CD4-positive, alpha-beta T cell treated with Interleukin-10 for 1 hour (primary cell): ENCODE measurements at places on chromosomes 3 and 15.
A peak's percentile ranks its signal among the peaks of the same experiment; 100 is the strongest.

GRCh38 chr3:89311581-89311980, 204.2 kb downstream of the EPHA3 start:
- no peak for DNase-seq

DNA sequence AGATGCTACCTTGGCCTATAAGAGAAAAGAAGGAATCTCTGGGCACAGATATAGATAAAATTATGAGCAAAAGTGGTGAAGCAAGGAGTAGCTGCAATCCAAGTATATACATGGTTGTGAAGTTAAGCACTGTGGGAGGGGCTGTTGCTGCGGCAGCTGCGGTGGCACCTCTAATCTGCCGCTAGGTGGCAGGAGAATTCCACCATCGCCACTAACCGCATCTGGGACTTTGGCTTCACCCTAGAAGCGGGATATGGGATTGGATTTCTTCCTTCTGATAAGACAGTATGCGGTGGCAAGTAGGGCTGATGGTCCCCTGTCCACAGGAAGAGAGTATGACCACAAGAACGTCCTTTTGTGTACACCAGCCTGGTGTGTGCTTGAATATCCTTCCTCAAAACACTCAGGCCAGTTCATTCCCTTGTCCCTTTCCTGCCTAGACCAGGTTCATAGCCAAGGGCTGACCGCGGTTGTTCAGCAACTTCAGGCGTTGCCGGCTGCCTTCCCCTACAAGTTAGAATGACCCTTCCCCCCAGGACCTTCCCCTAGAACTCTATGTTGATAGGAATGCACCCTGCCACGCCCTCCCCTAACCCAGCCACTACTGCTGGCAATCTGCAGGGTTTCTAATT, 5.1 kb downstream of the MAGEL2 start:
- peak; percentile 23 for DNase-seq

DNA sequence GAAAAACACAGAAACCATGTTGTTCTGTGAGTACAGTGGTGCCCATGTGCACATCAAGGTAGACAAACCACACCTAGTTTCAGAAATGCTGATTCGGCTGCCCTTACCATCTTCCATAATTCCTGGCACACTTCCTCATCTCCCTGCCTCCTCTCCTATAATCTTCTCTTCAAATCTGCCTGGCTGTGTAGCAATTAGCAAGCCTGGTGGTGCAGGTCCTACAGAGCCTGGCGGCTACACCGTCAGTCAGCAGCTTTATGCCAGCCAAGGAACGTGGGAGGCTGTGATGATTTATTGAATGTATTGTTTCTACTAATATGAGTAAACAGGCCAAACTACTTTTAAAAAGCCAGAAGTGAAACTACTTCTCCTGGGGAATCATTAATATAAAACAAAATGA, 106.8 kb downstream of the SEMA6D start:
- no peak for DNase-seq

- DNase-seq: no peak
These were observed 8.7 kb downstream of the SLMAP start for GRCh38 chr3:57764794-57765193.

DNA sequence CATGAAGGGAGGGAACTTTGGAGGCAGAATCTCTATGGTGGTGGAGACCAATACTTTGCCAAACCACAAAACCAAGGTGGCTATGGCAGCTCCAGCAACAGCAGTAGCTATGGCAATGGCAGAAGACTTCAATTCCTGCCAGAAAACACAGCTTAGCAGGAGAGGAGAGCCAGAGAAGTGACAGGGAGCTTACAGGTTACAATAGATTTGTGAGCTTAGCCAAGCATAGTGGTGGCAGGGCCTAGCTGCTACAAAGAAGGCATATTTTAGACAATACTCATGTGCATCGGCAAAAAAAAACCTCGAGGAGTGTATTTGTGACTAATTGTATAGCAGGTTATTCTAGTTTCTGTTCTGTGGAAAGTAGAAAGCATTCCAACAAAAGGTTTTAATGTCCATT, 6.4 kb upstream of the CSTA start:
- DNase-seq: no peak

GRCh38 chr3:114508208-114508607, 214.4 kb downstream of the TIGIT start:
- no peak for DNase-seq

- DNase-seq: no peak
These were observed 31.2 kb downstream of the CASR start for GRCh38 chr3:122214711-122215110.

GRCh38 chr3:178520451-178520850, 15.8 kb upstream of the KCNMB2 start:
- no peak for DNase-seq

DNA sequence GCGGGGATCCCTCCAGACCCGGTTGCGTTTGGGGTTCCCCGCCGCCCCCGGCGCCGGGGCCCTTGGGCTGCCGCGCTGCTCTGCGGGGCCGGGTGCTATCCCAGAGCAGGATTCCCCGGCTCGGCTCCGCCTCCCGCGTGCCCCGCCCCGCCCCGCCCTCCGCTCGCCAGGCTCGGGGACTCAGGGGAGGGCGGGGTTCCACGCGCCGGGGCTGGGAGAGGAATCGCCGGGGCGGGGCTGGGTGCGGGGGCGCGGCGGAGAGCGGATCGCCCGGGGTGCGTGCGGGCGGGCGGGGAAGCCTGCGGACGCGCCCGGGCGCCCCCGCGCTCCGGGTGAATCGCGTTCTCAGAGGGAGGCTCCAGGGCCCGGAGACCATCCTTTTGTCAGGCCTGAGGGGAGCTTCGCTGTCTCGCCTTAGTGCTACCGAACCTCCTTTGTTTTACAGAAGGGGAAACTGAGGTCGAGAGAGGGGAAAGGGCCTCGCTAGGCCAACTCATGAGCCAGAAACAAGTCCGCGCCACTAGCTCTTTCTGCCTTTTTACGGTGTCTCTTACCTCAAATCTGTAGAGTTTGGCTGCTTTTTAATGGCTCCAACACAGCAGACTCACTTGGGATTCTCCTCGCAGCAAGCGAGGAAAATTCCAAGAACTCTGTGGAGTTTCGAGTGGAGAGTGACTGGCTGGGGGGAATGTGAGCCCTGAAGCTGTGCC, at the start of gene TMEM158:
Gene TMEM158, minus strand, starts transcription at position 82 of the 710 bp plus-strand sequence. CDS start 260 bp downstream, outside the sequence.
- DNase-seq: peak; percentile 78

- DNase-seq: peak; percentile 30
These were observed 81.2 kb downstream of the SRGAP3 start for GRCh38 chr3:9168241-9168741.

DNA sequence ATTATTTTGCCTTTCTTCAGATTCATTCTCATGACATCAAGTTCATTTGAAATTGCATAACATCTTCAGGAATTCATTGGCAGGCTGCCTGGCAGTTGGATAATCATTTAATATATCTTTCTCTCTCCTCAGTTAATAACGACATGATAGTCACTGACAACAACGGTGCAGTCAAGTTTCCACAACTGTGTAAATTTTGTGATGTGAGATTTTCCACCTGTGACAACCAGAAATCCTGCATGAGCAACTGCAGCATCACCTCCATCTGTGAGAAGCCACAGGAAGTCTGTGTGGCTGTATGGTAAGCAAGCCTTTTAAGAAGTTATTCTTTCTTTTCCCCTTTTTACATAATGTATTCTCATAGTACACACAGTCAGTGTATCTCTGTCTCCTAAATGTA, 38.2 kb downstream of the TGFBR2 start:
- peak; percentile 72 for DNase-seq

GRCh38 chr3:170745211-170745718, 124.7 kb downstream of the RPL22L1 start:
- no peak for DNase-seq

DNA sequence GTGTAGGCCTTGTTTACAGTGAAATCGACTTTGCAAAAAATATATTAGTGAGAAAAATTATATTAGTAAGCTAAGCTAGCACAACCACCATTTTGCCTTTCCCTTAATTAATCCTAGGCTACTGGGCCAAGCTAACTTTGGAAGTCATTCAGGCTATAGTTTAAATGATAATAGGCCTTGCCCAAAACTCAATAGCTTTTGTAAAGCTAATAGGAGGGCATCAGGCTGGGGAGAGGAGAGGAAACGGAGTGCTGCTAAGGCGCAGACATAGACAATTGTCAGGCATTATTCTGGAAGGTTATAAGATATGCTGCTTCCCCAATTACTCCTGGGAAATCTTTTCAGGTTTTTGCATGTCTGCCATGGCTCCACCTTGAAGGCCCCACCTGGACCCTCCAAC, 1286.0 kb downstream of the NSUN3 start:
- DNase-seq: no peak

GRCh38 chr3:34102288-34102687, 303.9 kb downstream of the PDCD6IP start:
- no peak for DNase-seq

DNA sequence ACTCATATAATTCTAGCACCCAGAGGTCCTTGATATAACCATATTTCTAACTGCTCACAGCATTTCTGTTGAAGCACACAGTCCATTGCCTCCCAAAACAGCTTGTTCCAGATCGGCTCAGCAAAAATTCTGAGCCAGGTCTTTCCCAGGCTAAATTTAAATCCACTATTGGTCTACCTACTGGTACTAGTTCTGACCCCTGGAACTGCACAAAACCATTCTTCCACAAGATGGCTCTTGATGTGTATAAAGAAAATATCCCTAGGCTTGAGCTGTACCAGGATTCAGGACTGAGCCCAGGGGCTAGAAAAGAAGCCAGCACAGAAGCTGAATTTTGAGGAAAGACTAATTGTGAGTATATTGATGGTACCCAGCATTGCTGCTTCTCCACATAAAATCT, 75.4 kb upstream of the ABHD17C start:
- DNase-seq: no peak

DNA sequence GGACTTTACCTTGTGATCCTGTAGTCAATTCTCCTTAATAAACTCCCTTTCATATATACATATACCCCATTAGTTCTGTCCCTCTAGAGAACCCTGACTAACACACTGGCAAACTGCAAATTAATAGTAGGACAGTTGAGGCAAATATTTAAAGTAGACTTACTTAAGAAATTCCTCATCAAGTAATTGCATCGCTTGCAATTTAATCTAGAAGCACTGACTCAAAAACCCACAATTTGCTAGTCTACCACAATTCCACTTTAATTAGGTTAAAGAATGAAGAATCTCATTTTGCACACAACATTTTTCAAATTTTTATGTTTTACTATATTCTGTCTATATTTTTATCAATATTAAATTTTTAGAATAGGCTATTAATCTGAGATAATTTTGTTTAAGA, 188.1 kb downstream of the PLOD2 start:
- no peak for DNase-seq

GRCh38 chr3:100730524-100730923, 21.2 kb downstream of the TFG start:
- DNase-seq: no peak

GRCh38 chr3:144544871-144545270, 573.2 kb downstream of the DIPK2A start:
- DNase-seq: no peak

GRCh38 chr3:24129549-24129948, 184.5 kb downstream of the NR1D2 start:
- DNase-seq: no peak

DNA sequence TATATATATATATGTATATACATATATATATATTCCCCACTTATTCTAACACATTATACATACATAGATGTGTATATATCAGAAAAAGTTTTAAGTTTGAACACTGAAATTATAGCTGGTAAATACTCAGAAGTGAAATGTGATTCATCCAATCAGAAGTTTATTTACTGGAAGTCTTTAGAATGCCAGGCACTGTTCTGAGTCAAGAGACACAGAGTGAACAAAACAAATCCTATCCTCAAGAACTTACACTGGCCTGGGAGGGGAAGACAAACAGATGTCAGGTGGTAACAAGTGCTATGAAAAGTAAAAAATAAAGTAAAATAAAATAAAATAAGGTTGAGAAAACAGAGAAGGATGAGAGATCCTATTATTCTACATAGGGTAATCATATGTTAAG, 13.4 kb downstream of the DHX36 start:
- DNase-seq: no peak

DNA sequence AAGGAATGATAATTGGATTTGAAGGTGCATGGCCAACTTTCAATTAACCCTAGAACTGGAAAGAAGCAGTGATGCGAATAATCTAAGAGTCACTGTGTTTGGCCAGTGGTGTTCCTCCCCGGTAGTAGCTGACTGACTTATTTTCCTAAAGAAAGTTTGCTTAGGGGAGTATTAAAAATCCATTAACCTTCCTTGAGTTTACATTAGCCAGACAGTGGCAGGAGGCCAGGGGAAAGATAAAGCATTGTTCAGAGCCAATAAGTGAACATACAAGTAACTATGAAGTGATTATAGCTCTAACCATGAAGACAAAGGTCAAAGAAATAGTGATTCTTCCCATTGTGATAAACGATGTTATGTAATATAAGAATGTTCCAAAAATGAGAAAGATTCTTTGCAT, 8.9 kb upstream of the TMEM202 start:
- DNase-seq: no peak

DNA sequence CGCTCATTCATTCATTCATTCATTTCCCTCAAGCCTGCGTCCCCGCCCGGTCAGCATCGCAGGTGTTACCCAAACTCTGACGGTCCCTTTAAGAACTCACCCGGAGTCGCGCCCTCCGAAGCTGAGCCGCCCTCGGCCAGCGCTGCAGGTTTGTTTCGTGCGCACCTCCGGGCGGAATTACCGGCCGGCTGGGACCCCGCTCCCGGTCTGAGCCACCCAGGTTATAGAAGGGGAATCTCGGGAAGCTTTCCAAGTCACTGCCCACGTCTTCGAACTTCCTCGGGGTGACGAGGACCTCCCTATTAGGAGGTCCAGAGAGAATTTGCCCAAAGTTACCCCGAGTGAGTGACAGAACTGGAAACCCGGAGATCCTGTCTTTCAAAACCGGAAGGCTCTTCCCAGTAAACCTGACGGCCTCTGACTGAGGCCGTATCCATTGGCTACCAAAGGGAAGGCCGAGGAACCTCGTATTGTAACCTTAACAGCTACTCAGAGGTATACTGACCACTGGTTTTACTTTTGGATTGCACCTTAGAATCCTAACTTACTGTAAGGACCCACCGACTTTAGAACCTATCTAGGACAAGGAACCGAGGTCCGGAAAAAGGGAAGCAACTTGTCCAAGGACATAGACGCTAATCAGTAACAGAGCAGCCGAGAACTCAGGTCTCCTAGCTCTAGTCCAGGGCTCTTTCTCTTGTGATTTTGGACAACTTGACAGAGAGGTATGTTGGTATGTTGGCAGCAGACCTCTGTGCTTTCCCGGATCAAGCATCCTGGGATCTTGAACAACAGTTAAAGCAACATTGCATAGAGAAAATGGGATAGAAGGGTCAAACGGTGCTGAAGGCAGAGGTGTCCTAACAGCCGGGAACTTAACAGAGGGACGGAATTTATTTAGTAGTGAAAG, 788 bp upstream of the DLG1 start:
- DNase-seq: no peak

- DNase-seq: peak; percentile 76
These were observed 5.8 kb upstream of the TATDN2 start for GRCh38 chr3:10242182-10243065.

DNA sequence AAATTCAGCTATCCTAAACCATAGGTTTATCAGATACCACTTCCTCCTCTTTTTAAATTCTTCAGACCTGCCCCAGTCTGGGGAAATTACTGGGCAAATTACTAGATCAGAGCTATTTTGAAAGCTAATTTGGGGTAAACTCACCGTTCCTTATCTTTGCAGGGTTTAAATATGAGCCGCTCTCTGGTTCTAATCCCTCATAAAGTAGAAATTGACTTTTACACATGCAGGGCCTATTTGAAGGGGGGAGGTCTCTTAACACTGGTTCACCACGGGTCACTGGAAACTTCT, 11.0 kb upstream of the MEIS2 start:
- no peak for DNase-seq
